HepG2 (cell line): ENCODE measurements at places on chromosomes 7 and 10.

DNA sequence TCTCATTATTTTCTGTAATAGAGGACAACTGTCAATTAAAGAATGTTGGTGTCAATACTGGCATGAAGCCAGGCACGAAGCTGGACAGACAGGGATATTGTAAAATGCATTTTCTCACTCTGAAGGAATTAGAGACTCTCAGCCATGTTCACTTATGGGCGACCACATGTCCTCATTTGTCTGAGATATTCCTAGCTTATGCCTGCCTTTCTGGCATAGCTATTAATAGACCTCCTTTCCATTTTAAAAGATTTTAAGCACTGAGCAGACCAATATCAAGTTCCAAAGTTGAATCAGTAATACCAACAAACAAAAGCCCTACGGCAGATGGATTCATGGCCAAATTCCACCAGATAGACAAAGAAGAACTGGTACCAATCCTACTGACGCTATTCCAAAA, 589.9 kb downstream of the GRM8 start:
- DNase-seq: no peak

DNA sequence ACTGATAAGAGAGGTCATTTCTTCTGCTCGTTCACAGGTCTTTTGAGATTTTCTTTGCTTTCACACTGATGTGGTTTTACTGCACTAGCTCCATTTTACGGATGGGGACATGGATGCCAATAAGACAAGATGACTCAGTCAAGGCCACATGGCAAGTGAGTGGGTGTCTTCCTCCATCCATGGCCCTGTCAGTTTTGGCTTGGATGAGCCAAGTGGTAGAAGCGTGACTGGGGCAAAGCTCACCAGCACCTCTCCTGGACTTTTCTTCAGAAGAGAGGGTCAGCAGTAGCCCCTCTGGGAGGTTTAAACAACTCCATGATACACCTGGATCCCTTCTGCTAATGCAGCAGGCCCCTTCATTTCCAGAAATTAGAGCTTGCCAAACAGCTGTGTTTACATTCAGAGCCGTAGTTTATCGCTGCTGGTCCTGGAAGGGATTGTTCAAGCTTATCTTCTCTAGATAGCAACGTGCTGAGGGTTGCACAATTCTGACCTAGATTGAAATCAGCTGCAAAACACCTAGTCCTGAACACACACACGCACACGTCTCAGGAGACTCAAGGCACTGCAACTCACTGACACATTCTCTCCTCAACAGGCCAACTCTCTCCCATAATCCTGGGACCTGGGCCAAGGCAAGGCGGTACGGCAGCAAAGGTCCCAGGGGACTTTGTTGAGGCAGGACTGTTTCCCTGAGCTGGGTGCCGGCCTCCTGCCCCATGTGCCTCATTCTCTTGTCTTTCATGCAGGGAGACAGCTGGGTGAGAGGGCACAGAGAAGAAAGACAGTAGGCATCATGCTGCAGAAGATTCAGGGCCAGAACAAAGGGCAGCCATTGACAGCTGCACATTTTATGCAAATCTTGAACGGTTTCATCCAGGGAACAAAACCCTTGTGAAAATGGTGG, 14.2 kb upstream of the PDCD4 start:
- peak; percentile 59 for DNase-seq

GRCh38 chr10:69741671-69742355, 59.9 kb upstream of the COL13A1 start:
- DNase-seq: no peak

- no peak for DNase-seq
Observed at GRCh38 chr10:58930500-58930899, 245.9 kb upstream of the PHYHIPL start.

DNA sequence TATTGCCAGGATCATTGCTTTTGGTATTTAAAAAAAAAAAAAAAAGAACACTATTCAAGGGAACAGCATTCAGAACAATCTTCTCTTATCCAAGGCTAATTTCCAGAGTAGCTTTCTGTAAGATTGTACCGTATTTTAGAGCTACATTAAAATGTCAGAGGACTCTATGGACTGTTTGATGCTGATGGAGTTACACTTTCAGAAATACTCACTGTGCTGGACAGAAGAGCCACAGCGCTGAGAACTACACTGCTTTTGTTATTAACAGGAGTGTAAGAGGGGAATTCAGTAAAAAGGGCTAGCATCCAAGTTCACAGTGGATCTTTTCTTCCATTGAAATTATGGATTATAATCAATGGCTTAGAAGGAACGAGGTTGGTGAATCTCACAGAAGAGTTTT, 247.7 kb downstream of the AHR start:
- no peak for DNase-seq

DNA sequence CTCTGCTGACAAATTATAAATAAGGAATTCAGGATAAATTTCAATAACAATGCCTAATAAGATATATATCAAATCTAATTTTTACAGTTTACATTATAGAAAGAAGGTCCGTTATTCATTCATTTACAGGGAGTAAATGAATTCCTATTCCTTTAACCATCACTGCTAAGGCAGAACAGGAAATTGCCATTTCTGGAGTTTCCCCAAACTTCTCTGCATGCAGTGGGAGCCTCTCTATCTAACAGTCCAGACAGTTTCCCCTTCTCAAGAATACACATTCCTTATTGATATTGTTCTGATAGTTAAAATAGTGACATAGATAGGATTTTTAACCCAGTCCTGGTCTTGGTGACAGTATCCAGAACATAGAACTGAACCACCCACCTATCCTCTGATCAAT, 24.3 kb downstream of the MKI67 start:
- no peak for DNase-seq

- DNase-seq: no peak
Observed at GRCh38 chr7:152702-153391, 39.5 kb upstream of the FAM20C start.

DNA sequence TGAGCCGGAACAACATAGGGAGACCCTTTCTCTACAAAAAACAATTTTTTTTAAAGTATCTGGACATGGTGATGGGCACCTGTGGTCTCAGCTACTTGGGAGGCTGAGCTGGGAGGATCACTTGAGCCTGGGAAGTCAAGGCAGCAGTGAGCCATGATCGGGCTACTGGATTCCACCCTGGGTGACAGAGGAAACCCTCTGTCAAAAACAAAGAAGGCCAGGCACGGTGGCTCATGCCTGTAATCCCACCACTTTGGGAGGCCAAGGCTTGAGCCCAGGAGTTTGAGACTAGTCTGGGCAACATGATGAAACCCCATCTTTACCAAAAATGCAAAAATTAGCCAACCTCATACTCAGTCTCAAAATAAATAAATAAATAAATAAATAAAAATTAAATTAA, 19.9 kb upstream of the ZCCHC24 start:
- DNase-seq: no peak

- no peak for DNase-seq
Observed at GRCh38 chr7:29854257-29854938, 48.1 kb downstream of the WIPF3 start.

GRCh38 chr10:114239117-114239993, at the start of gene VWA2:
Gene VWA2, plus strand, starts transcription at chr10:114239254. Its CDS starts 9,460 bp downstream, at chr10:114248714.
- DNase-seq: no peak

GRCh38 chr10:4984223-4984622, 19.4 kb downstream of the AKR1C2 start:
- no peak for DNase-seq

- DNase-seq: no peak
Observed at GRCh38 chr7:148911626-148912025, 27.5 kb upstream of the EZH2 start.

- no peak for DNase-seq
Observed at GRCh38 chr10:74093530-74094164, 57.0 kb downstream of the AP3M1 start.

DNA sequence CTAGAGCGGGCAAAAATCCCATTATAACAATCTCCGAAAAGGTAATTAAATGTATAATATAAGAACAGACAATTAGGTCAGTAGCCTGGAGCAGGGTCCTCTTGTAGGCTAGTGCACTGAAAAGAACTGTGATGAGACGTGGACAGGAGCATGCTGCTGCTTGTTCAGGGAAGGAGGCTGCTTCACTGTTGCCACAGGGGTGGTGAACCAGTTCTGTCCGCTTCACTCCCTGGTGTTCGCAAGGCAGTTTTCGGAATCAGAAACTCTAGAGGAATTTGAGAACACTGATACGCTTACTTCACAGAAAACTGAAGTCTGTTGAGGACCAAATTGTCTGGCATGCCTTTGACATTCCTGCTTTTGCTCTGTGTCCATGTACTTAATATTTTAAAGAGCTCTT, 17.4 kb downstream of the ZNRF2 start:
- no peak for DNase-seq

DNA sequence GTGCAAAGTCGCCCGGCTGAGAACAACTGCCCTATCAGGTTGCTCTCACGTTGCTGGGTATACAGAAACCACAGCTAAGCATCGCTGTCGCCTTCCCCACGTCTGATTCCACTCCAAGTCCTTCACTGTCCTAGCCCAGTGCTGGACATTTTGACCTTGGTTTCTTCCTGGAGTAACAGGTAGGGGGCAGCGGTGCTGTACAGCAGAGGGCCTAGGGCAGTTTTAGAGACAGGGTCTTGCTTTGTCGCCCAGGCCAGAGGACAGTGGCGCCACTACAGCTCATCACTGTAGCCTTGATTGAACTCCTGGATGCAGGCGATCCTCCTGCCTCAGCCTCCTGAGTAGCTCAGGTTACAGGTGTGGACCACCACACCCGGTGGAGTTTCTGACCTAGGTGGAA, 2.6 kb downstream of the CLDN15 start:
- peak; percentile 29 for DNase-seq

GRCh38 chr7:149772956-149773434, 393 bp downstream of the ZNF467 start:
- no peak for DNase-seq

DNA sequence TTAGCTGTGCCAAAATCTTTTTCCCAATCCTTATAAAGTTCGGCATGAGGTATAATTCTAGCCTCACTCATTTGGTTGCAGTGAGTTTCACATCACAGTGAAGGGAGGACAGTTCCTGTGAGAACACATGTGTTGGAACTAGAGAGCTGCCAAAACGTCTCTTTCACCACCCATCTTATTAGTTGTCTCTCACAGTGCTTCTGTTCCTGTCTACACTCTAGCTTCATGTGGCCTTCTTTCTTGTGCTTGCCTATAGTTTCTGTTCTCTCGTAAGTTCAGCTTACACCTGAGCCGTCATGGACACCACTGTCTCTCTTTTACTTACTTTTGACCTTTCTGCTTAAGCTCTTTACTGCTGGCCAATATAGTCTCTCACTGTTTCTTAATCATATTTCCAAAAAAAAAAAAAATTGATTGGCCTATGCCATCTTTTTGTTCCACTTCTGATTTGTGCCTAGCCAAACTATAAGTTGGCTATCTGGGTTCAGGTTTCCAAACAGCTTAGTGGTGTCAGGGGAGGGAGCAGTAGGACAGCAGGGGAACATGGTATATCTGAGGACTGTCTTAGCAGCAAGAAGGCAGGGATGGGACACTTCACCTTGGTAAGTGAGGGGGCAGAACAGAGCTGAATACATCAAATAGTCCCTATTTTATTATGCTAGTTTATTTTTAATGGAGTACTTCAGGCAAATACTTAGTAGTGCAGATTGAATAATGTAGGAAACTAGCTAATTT, 38.0 kb downstream of the ZNRF2 start:
- DNase-seq: no peak

DNA sequence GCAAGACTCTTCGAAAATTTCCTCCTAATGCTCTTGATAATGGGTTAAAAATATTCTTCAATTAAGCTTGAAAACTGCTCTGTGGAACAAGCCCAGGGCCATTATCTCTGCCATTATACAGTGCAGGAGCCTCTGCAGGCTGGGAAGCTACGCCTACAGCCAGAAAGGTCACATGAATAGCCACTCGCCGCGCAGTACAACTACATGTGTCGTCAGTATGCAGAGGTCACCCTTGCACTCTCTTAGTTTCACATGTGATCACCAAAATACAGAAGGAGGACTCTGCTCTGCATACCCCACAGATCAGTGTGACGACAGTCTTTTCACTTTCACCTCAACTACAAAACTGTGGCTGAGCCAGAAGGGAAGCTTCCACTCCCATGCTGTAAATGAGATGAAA, 141.8 kb upstream of the C1QL3 start:
- DNase-seq: no peak

DNA sequence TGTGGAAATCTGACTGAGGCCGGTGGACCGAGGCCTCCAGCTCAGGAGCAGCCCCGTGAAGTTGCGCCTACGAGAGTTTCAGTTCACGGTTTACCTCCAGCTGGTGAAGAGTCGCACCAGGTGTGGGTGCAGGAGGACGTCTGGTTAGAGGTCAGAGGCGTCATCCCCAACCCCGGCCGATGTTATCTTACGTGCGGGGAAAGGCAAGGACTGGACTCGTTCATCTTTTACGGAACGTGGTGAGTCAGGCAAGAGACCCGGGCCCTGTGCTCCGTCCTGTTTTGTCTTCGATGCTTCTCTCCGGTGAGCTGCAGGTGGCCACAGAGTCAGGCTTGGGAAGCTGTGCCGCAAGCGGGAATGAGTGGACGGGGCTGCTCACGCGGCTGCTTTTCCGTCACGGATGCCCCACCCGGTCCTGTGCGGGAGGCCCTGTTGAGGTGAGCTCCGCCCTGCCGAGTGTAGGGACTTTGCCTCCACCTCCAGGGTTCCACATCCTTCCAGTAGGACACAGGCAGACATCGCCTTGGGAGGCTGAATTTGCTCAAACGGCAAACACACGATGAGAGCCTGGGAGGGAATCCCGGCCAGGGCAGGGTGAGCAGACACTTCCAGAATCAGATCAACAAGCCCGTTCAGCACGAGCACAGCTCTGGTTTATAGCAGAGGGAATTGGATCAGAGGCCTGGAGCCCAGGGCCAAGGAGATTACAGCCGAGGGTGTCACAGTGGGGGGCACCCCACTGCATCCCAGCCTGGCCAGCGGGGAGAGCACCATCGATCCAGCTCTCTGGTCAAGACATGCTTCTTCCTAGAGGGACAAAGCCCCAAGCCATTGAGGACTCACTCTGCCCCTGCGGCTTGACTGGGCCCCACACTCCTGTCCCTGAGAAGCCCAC, 50.1 kb upstream of the INPP5A start:
- DNase-seq: no peak

DNA sequence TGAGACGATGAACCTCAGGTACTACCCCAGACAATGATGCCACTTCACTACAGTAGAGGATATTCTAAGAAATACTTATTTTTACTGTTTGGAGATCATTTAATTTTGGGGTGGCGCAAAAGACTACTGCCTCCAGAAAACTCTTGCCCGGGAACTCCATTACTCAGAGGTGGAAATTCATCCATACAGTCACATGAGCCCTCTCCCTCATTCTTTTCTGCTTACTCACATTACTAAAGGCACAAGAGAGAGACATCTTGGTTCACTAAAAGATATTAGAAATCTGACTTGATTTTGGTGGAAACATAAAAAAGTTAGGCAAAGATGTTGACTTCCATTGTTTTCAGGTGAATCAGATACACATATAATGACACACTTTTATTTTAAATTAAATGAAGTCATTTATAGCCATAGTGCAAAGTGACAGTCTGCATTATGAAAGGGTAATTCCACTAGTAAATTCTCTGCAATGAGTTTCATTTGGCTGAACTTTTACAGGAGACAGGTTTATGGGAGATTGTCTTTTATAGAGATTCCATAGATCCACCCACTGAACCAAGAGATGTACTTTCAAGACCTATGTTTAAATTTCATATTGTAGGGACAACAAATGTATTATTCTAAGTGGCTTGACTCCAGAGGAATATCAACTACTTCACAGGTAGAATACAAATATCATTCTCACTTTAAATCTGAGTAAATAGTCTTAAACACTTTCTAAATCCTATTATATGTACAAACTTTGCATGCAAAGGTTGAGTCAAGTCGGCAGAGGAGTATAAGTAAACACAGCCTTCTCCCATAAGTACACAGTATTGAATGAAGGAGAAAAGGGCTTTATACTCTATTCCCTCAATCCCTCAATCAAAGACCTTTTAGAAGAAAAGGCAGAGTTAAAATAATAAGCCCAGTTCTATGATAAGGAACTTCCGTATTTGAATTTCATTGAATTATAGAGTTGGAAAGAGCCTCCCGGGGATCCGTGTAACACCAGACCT, 18.8 kb downstream of the NEBL start:
- no peak for DNase-seq
